CD4-positive, alpha-beta T cell treated with Interferon gamma for 1 hour (primary cell): ENCODE measurements at places on chromosomes 4 and X.

- DNase-seq: no peak
These were observed 36.6 kb downstream of the ANAPC10 start for GRCh38 chr4:145061318-145061920.

- no peak for DNase-seq
These were observed 15.2 kb downstream of the ETDC start for GRCh38 chrX:135324463-135324862.

DNA sequence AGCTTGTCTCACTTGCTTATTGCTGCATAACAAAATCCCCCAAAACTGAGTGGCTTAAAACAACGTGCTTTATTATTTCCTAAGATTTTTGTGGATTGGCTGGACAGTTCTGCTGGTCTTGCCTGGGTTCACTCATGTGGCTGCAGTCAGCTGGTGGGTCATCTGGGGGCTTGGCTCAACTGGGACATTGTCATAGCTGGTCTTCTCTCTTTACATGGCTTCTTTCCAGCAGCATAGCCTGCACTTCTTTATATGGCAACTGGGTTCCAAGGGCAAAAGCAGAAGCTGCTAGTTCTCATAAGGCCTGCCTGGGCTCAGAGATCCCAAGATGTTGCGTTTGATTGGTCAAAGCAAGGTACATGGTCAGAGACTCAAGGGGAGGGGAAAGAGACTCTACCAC is 33.7 kb upstream of the STAG2 start:
- no peak for DNase-seq

- DNase-seq: no peak
These were observed 25.6 kb upstream of the DHRSX start for GRCh38 chrX:2526390-2526789.

GRCh38 chrX:155966876-155967275 is 30.6 kb upstream of the IL9R start:
- no peak for DNase-seq

DNA sequence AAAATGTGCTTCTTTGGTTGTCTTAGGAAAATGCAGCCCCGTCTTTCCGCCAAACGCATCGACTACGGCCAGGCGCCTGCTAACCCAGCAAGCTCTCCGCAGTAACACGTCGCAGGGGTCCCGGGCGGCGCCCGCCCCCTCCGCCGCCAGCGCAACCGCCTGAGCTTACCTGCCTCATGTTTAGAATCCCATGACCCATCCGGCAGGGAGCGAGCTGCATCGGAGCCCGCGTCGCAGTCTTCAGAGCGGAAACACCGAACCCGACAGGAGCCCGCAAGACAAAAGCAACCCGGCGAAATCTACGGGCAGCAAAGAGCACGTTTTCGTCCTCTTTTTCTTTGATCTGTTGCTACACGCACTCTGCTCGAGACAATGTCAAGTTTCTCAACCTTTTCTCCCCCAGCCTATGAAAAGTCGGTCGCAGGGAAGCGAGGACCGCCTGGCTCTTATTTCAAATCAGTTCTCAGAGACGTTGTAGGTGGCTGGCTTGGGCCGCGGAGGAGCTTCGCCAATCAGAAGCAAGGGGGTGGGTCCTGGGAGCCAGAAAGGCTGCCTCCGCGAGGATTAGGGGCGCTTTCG is at the start of gene MID1:
Gene MID1, minus strand, starts transcription at position 465 of the 579 bp plus-strand sequence. CDS start 53,038 bp downstream, outside the sequence.
- no peak for DNase-seq
